ENCODE measurements at places on chromosomes 6 and 20. TPM values are rescaled to one million over a fixed set of nuclear protein-coding genes. Genes with fewer than 3 reads are reported as not detected.

The SMLR1 gene
- total RNA-seq = not detected

The PNLDC1 gene
- not detected for total RNA-seq

The SH3BGRL2 gene
- total RNA-seq = 48.9 TPM

The SLC24A3 gene
- total RNA-seq = 8.2 TPM

The SLC26A8 gene
- not detected for total RNA-seq

The RUNX2 gene
- 2.2 TPM for total RNA-seq

The ZNF391 gene
- total RNA-seq = 0.68 TPM

The ARMH2 gene
- total RNA-seq = not detected

The MLIP gene
- total RNA-seq = 3.1 TPM

The C20orf204 gene
- 0.26 TPM for total RNA-seq

The MAS1 gene
- total RNA-seq = not detected

DNA sequence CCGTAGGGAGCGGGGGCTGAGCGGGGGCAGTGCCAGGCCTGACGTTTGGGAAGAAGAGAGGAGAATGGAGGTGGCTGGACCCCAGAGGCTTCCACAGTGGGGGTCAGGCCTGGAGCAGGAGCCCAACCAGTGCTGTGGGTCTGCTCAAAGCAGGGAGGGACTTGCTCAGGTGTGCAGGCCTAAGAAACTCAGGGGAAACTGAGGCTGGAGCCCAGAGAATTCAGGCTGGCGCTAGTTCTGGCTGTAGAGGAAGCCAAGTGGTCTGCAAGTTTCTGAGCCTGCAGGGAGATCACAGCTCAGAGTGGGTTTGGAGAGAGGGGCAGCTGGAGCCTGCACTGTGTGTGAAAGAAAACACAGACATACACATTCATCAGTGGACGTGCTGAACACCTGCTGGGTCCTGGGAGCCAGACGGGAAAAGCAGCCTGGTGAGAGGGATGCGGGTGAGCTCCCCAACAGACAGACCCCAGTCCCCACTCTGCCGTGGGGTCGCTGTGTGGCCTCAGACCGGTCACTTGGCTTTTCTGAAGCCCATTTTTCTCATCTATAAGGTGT lies 17.7 kb upstream of the FOXP4 start:
- peaks cover 16% of the 10 kb centered on the region for H3K4me1 ChIP-seq
- H3K36me3 ChIP-seq = no peaks in the 10 kb centered on the region
- no peak for DNase-seq
- no peak overlapping the region for H3K27ac ChIP-seq
- H3K27me3 ChIP-seq = peaks cover 95% of the 10 kb centered on the region

DNA sequence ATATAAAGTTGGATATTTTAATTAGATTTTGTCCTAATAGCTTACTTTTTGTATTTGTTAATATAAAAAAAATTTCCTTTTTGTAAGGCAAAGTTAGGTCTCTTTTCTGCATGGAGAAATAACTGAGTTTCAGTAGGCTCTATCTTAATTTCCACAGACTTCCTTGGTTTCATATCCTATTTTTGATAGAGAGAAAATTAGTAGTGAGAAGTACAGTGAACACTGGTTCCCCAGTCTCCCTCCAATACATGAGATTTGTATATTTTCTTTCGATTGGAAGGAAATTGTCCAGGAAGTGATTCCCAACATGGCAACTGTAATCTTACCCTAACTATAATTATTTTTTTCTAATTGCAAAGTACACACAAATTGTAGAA lies 26.4 kb downstream of the TRIM27 start:
- peak overlapping the region; percentile 59 for H3K4me3 ChIP-seq
- no peak for DNase-seq
- H3K27me3 ChIP-seq = no peaks in the 10 kb centered on the region
- peaks cover 20% of the 10 kb centered on the region for H3K36me3 ChIP-seq

- peaks cover 23% of the 10 kb centered on the region for H3K4me1 ChIP-seq
- H3K27me3 ChIP-seq = no peaks in the 10 kb centered on the region
- H3K36me3 ChIP-seq = no peaks in the 10 kb centered on the region
- no peak for DNase-seq
- no peak overlapping the region for H3K27ac ChIP-seq
- H3K4me3 ChIP-seq = no peak overlapping the region
Observed at GRCh38 chr6:39923861-39924260, 10.4 kb downstream of the MOCS1 start.

GRCh38 chr6:1137849-1138248 lies 174.0 kb upstream of the FOXQ1 start:
- no peaks in the 10 kb centered on the region for H3K4me1 ChIP-seq
- DNase-seq = no peak
- H3K36me3 ChIP-seq = no peaks in the 10 kb centered on the region

DNA sequence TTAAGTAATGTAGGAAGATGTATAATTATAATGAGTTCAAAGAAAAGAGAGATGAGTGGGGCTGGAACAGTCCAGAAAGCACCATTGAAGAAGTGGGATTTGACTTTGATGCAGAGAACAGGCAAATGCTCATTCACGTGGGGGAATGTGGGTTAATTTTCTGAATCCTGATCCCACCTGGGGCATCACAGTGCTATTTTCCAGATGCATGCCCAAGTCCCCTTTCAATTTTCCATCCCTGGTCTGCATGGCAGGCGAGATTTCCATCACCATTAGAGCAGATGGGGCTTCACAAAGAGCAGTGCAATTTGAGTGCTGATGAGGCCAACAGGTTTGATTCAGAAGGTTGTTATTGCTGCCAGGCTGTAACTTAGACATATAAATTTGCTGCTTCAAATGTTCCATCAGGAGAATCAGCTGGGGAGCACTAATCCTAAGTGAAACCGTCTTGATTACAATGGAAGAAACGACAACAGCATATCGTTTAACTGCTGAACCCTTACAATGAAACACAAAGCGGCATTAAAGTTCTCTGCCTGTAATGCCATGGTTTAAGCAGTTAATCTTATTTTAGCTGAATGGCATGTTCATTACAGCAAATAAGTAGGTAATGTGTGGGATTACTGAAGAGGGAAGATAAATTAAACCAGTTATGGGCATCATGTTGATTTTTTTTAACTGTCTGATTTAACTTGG lies 45.2 kb downstream of the OSTM1 start:
- no peak overlapping the region for H3K4me3 ChIP-seq
- DNase-seq = no peak
- H3K4me1 ChIP-seq = no peaks in the 10 kb centered on the region
- H3K27ac ChIP-seq = no peak overlapping the region
- H3K36me3 ChIP-seq = no peaks in the 10 kb centered on the region

DNA sequence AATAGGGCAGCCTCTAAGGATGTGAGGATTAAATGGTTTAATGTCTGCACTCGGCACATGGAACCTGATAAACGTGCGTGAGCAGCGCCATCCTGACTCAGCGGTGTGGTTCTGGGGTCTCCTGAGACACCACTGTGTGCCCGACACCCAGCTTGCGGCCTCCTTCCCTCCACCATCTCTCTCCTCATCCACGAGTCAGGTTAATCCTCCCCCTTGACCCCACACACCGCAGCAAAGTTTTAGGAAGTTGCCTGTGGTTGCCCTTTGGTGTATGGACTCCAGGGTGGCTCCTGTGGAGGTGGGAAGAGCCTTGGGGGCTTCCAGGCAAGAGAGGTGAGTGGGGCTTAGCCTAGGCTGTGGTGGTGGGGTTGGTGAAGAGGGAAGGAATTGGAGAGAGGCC lies 68.2 kb downstream of the PHACTR3 start:
- H3K27ac ChIP-seq = no peak overlapping the region
- no peaks in the 10 kb centered on the region for H3K36me3 ChIP-seq
- H3K4me3 ChIP-seq = no peak overlapping the region
- H3K27me3 ChIP-seq = no peaks in the 10 kb centered on the region
- DNase-seq = no peak

GRCh38 chr6:111347589-111347988 lies 135.4 kb downstream of the REV3L start:
- H3K36me3 ChIP-seq = peaks cover 90% of the 10 kb centered on the region
- no peak for DNase-seq
- no peaks in the 10 kb centered on the region for H3K27me3 ChIP-seq
- no peak overlapping the region for H3K4me3 ChIP-seq

DNA sequence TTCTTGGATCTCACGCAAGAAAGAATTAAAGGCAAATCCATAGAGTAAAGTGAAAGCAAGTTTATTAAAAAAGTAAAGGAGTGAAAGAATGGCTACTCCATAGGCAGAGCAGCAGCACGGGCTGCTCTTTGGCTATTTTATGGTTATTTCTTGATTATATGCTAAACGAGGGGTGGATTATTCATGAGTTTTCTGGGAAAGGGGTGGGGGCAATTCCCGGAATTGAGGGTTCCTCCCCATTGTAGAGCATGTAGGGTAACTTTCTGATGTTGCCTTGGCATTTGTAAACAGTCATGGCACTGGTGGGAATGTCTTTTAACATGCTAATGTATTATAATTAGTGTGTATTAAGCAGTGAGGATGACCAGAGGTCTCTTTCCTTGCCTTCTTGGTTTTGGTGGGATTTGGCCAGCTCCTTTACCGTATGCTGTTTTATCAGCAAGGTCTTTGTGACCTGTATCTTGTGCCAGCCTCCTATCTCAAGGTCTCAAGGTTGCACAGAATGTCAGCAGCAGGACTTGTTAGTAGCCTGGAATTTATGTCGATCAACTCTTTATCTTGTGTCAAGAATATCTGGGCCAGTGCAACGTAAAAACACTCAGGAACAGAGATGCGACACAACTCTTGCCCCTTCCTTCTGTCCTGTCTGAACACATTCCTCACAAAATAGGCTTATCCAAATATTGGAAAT lies 931.4 kb downstream of the QKI start:
- DNase-seq = no peak
- H3K27me3 ChIP-seq = no peaks in the 10 kb centered on the region
- H3K36me3 ChIP-seq = no peaks in the 10 kb centered on the region
- H3K27ac ChIP-seq = no peak overlapping the region
- H3K4me3 ChIP-seq = no peak overlapping the region

GRCh38 chr6:43310134-43310533 lies 1.5 kb upstream of the CRIP3 start:
- no peaks in the 10 kb centered on the region for H3K27me3 ChIP-seq
- no peak overlapping the region for H3K4me3 ChIP-seq
- no peak for DNase-seq
- H3K27ac ChIP-seq = no peak overlapping the region
- no peaks in the 10 kb centered on the region for H3K36me3 ChIP-seq

GRCh38 chr6:16851044-16851540 lies 89.8 kb upstream of the ATXN1 start:
- H3K4me1 ChIP-seq = no peaks in the 10 kb centered on the region
- no peaks in the 10 kb centered on the region for H3K27me3 ChIP-seq
- no peak overlapping the region for H3K27ac ChIP-seq
- H3K36me3 ChIP-seq = no peaks in the 10 kb centered on the region
- no peak overlapping the region for H3K4me3 ChIP-seq

DNA sequence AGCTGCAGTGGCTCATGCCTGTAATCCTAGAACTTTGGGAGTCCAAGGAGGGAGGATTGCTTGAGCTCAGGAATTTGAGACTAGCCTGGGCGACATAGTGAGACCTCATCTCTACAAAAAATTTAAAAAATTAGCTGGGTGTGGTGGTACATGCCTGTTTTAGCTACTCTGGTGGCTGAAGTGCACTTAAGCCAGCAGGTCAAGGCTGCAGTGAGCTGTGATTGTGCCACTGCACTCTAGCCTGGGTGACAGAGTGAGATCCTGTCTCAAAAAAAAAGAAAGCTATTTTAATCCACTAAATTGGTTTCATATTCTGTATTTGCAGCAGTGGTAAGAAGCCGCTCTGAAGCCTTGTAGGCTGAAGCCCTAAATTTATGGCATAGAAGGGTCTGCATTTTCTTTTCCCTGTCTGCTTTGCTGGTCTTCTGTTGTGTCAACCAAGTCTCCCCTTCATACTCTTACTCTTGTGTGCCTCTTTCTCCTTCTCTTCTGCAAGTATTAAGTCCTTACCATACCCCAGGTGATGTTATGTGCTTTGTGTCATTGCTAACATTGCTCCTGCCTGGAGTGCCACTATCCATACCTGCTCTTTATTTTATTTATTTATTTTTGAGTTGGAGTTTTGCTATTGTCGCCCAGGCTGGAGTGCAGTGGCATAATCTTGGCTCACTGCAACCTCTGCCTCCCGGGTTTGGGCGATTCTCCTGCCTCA lies 70.9 kb downstream of the MYO6 start:
- no peak for DNase-seq
- H3K36me3 ChIP-seq = peaks cover 34% of the 10 kb centered on the region
- H3K4me1 ChIP-seq = no peaks in the 10 kb centered on the region
- H3K4me3 ChIP-seq = no peak overlapping the region
- H3K27me3 ChIP-seq = no peaks in the 10 kb centered on the region
- H3K27ac ChIP-seq = no peak overlapping the region

DNA sequence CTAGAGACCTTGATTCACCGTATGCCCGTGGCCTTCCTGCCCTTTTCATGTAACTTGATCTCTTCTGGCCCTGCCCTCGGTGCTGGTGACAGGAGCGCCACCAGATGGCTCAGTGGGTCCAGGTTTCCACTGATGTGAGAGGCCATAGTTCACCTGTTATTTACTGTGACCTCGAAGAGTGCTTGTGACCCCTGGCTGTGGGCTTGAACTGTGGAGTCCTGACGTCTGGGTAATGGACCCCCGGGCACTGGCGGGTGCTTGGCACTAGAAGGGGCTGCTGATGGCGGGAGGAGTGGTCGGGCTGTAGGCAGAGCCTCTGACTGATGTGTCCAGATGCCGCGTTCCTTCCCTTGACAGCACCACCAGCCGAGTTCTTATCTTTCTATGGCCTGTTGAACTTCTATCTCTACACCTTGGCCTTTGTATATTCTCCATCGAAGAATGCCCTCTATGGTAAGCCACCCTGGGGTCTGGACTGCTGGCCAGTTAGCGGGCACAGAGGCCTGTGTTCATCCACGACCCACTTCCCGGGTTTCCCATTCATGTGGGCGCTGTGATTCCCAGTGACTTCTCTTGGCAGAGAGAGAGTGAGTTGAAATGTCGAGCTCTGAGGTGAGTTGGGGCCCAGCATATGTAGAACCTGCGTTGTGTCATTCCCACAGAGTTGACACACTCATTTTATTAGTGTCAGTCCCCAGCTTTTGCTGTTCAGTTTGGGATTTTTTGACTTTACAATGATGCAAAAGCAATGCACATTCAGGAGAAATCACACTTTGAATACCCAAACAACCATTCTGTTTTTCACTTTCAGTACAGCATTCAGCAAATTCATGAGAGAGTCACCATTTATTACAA lies 14.9 kb downstream of the DYNLT1 start:
- no peaks in the 10 kb centered on the region for H3K27me3 ChIP-seq
- no peak overlapping the region for H3K4me3 ChIP-seq
- no peak for DNase-seq
- peaks cover 18% of the 10 kb centered on the region for H3K4me1 ChIP-seq

DNA sequence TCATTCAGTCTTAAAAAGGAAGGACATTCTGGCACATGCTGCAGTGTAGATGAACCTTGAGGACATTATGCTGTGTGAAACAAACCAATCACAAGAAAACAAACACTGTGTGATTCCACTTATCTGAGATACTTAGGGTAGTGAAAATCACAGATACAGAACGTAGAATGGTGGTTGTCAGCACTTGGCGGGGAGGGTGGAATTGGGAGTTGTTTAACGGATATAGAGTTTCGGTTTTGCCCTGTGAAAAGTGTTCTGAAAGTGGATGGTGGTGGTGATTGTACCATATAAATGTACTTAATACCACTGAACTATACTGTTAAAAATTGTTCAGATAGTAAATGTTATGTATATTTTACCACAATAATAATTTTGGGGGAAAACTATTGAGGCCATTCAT lies 18.4 kb downstream of the KAT14 start:
- H3K4me1 ChIP-seq = no peaks in the 10 kb centered on the region
- H3K36me3 ChIP-seq = peaks cover 87% of the 10 kb centered on the region
- no peaks in the 10 kb centered on the region for H3K27me3 ChIP-seq
- H3K27ac ChIP-seq = no peak overlapping the region

- H3K36me3 ChIP-seq = no peaks in the 10 kb centered on the region
- H3K4me1 ChIP-seq = no peaks in the 10 kb centered on the region
- no peak overlapping the region for H3K27ac ChIP-seq
- no peaks in the 10 kb centered on the region for H3K27me3 ChIP-seq
- no peak overlapping the region for H3K4me3 ChIP-seq
Observed at GRCh38 chr6:8375916-8376315, 59.4 kb downstream of the SLC35B3 start.
